CD4-positive, CD25-positive, alpha-beta regulatory T cell (primary cell): ENCODE measurements at places on chromosomes 5 and 9.
A peak's percentile ranks its signal among the peaks of the same experiment; 100 is the strongest.

GRCh38 chr5:160477266-160477970 is 55.8 kb downstream of the PTTG1 start:
- peak; percentile 46 for DNase-seq

- DNase-seq = no peak
These were observed 6.7 kb downstream of the GLRA1 start for GRCh38 chr5:151917904-151918303.

GRCh38 chr9:134858051-134858841 is 22.4 kb upstream of the FCN2 start:
- DNase-seq = no peak

DNA sequence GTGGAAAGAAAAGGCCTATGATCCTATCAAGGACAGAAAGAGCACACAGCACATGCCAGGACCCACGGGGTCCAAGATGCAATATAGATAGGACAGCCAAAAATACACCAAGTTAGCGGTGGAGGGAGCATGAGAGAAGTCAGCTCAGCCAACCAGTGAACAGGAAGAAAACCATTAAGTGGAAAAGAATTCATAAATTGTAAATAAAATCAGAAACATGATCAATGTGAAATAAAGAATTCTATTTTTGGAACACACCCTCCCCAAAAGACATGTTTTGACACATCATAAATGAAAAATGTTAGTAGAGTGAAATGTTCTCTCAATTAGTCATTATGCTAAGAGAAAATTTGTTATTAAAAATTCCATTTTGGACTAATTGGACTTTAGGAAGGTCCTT is 35.6 kb downstream of the ATPSCKMT start:
- no peak for DNase-seq

GRCh38 chr5:172414531-172415361 is 39.6 kb downstream of the SH3PXD2B start:
- no peak for DNase-seq

DNA sequence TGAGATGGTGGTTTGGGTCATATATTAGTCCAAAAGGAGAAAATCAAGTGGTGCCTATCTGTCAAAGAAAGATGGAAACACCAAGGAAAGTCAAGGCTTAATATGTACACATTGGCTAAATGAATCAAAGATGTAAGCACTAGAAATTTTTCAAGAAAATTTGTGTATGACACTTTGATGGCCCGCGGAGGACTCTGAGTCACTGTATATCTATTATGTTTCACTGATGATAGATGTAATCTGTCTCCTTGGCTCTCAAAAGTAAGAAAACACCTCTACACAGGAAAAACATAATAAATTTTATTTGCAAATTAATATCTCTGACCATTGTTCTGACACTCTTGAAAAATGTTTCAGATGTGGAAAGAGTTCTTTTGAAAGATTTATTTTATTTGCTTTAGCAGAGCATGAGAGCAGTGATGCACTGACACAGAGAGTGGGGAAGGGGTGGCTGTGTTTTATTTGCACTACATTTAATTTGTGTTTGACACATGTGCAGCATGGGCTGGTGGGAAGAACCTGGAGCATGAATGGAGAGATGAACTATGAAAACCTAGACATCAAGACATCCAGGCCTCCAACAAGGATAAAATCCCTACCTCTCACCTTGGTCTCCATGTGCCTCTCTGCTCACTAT is 180.8 kb upstream of the GAS1 start:
- no peak for DNase-seq

- no peak for DNase-seq
These were observed 267.0 kb downstream of the CETN3 start for GRCh38 chr5:90142541-90142940.

GRCh38 chr5:32955814-32956213 is 244.7 kb downstream of the NPR3 start:
- no peak for DNase-seq

- DNase-seq = no peak
These were observed 293.6 kb downstream of the ACTL7B start for GRCh38 chr9:108562176-108562575.

DNA sequence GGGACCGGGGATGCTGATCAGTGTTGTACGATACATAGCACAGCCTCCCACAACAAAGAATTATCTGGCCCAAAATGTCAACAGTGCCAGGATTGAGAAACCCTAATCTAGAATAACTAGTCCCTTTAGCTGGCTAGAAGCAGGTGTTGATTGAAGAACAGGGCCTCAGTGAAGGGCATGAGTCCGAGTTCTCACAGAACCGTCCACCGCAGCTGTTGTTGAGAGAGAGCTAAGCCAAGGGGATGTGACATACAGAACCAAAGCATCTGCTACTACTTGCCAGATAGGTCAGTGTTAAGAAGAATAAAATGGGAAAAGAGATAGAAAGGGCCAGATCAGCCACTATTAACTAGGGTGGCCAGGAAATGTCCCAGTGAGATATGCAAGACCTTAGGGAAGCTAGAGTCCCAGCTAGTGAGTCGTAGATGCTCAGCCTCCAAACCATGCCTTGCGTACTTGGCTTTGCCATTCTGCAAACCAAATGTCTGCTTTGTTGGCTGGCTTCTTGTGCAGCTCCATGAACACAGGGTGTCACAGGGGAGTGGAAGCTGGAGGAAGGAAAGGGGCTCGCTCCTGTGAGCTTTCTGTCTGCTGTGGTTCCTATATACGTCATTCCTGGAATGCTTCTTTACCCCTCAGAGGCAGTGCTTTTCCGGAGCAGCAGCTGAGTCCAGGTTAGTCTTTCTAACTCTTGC is 68.9 kb downstream of the FBXO38 start:
- no peak for DNase-seq
